ENCODE measurements at places on chromosomes 1 and 21.

DNA sequence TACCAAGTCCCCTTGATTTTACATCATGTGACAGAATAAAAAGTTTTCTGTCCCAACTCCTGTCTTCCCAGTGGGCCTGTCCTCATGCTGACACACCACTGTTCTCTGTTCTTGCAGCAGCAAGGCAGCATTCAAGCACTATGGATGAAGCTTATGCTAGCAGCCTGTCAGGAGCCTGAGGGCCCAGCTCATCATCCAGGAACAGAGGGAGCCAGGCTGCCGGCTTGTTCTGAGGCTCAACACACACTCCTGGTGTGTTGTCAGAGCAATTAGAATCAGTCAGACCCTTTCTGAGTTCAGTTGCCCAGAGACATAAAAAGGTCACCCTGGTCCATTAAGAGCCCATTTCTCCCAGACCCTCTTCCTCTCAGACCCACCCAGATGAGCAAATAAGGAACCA is 282.9 kb downstream of the SEC16B start:
- no peak for DNase-seq

DNA sequence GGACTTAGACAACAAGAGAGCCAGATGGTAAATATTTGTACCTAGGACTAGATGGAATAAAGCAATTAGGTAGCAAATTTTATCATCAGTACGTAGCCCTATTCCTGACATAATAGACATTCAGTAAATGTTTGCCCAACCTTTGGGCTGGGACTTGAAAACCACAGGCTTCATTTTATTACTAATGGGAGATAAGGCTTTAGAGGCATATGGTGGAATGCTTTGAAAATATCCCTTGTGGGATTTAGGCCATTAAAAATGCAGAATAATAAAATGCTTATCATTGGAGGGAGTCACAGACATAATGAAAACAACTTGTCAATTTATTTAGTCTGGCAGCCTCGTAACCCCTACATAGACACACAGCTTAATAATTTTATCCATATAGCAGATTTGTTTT is 296.1 kb upstream of the SPAG17 start:
- DNase-seq, result no peak

DNA sequence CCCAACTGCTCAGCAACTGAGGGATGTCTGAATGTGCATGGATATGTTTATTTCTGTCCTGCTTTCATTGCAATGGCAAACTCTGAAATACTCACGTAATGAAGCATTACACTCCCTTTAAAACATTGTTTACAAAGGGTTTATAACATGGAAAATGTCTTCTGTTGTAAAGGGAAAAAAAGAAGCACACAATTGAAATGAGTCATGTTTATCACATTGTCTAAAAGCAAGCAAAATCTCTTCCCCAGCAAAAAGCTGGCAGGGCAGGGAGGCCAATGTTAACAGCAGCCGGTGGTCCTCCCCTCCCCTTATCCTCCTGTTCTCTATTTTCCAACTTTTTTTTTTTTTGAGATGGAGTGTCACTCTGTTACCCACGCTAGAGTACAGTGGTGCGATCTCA is 3.9 kb upstream of the EFNA1 start:
- no peak for DNase-seq

DNA sequence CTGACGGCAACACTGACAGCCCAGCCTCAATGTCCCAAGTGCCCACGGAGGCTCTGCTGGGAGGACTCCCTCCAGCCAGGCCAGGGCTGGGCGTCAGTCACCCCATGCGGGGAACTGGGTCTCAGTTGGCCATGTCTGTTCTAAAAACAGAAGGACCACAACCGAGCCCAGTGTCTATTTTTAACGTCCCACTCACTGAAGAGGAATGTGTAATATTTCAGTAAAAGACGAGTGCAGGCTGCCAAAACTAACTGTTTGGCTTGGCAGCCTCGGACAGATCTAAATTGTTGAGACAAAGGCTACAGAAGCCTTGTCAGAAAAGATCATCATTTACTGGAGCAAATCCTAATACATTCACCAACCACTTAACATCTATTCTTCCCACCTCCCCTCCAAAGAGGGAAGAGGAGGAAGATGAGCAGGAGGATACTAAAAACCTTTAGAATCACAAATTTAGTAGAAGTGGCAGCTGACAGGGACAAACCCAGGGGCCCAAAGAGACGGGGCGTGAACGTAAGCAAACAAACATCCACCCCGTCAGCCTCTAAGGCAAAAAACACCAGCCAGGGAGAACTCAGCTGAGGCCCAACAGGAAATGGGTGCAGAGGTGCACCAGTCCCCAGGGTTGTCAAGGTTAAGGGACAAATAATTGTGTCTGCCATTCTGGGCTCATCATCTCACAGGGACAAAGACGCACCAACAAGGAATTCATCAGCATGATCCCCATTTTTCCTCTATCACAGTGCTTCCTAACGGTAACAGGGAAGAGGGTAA is 18.7 kb downstream of the C1orf198 start:
- DNase-seq, result no peak

- no peak for DNase-seq
These were observed 22.1 kb downstream of the OMA1 start for GRCh38 chr1:58524353-58524945.

DNA sequence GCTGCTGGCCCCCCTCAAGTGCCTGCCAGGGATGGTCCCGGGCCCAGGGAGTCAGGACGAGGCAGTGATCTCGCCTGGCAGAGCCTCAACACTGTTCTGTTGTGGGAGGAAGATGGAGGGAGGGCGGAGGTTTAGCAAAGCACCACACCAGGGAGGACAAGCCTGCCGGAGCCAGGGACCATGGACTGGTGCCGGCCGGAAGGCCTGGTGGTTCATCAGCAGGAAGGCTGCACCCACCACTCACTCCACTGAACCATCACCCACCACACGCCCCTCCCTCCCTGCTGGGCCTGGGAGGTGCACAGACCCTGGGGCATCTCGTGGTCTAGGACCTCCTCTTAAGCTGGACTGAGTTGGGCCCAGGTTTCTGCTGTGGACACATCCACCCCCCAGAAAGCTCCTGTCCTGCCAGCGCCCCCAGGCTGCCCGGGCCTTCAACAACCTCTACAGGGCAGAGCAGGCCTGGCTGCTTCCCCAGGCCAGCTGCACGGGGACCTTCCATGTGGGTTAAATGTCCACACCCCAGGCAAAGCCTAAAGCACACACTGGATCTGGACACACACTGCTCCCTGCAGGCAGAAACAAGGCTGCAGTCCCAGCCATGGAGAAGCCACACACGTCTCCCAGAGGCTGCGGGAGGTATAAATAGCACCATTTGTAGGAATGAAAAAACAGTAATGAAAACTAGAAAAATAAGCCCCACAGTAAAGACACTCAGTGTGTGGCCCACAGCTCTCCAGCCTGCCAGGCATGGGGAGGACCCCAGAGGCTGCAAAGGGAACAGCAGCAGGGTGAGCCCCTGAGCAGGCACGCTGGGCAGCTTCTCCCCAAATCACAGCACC is 10.4 kb upstream of the TMEM240 start:
- no peak for DNase-seq

DNA sequence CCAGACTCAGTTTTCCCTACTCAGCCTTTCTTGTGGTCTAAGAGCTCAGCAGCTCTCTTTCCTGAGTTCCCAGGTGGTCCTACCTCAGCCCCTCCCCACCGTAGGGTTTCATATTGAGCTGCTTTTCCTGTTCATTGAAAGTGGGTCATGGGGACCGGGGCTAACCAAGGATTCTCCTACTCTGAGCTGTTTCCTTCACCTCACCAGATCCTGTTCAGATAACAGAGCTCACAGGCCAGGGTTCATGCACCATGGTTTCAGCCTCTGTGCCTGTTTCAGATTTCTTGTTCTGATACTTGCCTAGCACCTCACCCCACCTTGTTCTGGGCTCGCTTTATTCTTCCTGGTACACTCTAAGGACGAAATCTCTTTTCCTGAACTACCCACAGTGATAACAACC is 8.5 kb downstream of the UBQLN4 start:
- no peak for DNase-seq

DNA sequence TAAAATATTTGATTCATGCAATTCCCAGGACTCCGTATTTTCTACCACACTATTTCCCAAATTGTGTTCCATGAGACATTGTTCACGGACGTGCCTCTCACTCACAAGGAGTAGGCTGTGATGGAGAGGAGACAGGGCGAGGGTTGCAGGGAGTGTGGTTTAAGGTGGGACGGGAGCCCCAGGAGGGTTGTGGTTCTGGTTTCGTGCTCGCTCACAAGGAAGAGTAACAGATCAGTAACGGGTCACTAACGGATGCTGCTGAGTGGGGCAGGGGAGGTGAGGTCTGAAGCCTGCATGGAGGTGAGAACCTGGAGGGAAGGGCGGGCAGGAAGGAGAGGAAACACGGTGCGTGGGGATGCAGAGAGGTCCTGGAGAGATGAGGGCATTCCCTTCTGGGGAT is 28.8 kb downstream of the TFF3 start:
- DNase-seq, result no peak

- DNase-seq, result peak; percentile 4
These were observed 35.5 kb downstream of the CACHD1 start for GRCh38 chr1:64505232-64505943.

- no peak for DNase-seq
These were observed 1.0 kb upstream of the TFF2 start for GRCh38 chr21:42351626-42352440.

DNA sequence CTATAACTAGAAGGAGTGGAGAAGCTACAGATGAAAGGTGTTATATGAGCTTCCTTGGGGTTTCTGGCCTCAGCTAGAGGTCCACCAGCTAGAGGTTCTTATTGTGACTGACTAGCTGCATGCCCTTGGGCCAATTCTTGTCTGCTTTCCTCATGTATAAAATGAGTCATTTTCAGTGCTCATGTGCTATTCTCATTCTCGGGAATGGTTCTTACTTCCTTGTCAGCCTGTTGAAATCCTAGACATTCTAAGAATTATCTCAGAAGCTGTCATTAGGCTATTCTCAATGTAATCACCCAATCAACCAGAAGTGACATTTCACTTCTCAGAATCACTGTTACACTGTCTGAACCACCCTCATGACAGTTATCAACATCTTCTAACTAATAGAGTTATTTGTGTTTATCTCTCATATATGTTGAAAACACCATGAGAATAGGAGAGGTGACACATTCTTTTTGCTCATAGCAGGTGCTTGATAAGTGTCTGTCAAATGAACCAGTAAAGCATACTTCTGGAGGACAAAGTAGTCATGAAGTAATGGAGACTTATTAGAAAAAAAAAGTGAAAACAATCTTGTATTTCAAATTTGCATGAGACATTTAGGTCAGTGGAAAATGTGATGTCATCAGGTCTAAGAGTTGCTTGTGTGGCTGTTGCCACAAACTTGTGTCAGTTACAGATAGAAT is 122.8 kb upstream of the IVNS1ABP start:
- no peak for DNase-seq

DNA sequence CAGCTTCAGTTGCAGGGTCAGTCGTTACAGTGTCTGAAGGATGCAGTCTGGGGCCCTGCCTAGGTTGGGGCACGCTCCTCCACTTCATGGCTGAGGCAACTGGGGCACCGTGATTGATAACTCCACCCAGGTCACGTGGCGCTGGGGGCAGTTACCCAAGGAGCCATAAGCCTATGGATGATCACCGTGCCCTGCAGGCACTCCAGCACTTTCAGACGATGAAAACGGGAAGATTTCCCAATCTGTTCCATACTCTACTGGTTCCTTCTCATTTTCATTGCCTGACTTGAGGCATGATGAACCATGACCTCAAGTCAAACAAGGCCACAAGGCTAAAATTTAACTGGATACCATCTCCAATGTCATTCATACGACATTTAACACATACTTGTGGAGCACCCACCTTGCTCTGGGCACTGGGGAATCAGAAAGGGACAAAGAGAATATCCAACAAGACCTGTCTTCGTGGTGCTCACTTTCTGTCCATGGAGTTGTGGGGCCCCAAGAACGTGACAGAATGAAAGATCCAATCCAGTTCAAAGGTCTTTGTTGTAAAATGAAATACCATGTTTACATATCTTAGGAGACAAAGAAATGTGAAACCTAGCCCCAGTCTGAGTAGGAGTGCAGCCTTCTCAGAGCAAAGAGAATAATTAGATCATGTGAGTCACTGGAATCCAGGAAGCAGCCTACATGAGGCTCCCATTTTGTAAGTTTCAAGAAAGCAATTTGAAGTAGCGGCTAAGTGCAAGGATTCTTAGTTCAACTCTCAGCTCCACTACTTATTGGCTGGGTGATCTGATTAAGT is 39.4 kb upstream of the SPOCD1 start:
- DNase-seq, result no peak

GRCh38 chr1:201361652-201362504 is 15.6 kb downstream of the TNNT2 start:
- no peak for DNase-seq

GRCh38 chr1:9126511-9126910 is 2.4 kb downstream of the GPR157 start:
- no peak for DNase-seq

GRCh38 chr1:198064181-198064580 is 92.6 kb upstream of the NEK7 start:
- no peak for DNase-seq

DNA sequence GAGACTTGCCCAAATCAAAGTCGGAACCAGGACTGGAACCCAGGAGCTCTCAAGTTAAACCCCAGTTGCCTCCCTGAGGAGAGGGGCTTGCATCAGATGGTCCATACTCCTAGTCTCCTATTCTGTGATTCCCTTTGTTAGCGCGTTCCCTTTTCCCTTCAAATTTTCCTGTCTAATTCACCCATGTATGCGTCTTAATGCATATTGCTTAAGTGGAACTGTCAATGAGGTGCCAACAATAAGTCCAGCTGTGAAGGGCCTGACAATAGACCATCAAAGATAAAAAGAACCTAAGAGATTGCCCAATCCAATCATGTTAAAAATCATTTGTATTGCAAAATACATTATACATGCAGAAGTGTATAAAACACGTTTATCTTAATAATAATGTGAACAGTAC is 634 bp upstream of the SPATA6 start:
- no peak for DNase-seq

DNA sequence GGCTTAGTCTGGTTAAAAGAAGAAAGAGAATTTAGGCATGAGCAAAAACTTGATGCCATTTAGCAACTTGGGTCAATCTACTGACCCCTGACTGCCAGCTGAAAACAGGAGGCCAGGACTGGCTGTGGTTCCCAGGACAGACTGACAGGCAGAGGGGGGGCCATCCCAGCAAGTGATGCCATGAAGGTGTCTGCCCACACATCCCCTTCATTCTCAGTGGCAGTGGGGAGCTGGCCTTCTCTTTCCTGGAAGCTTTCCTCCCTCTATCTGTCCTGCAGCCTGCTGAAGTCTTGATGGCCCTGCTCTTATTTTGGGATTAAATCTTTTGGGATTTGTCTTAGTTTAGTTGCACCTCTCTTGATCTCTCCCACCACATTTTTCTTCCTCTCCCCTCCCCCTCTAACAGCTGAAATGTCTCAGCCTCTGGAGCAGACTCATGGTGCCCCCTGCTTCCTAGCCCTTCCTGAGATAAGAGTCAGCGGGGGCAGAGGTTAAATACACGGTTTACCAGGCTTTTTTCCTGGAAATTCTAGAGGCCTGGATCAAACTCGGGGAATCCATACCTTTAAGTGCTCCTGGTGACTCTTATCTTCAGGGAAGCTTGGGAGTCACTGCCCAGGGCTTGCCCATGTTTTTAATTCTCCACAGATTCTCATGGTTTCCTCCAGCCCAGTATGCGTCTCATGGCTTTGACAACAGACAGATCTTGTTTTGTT is 99.5 kb upstream of the TSPAN2 start:
- DNase-seq, result no peak

All from stimulated activated CD8-positive, alpha-beta memory T cell treated with anti-CD3 and anti-CD28 coated beads, Interleukin-7, amount 100 ng/mL, for 24 hours (primary cell).